ENCODE measurements at places on chromosomes 3 and 15. TPM values are rescaled to one million over a fixed set of nuclear protein-coding genes. Genes with fewer than 3 reads are reported as not detected.

The FAM43A gene
- 1.8 TPM for total RNA-seq

DNA sequence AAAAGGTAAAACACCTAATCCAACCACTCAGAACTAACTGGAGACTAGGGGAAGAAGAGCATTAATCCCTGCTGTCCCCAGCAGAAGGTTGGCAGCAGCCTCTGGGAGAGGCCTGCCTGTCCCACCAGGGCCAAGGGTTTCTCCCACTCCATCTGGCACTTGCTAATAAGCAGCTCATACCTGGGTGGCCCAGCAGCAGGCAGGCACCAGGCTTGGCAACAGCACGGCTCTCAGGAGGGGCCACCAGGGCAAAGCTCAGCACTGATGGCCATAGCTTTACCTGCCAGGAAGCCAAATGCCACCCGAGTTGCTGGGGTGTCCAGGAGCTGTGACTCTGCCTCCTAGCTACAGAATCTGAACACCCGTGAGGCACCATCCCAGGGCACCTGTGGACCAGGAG, 58.3 kb downstream of the BOC start:
- no peak for DNase-seq

The SLC9C1 gene
- total RNA-seq: not detected

- DNase-seq: no peak
These were observed 1.2 kb downstream of the RTP1 start for GRCh38 chr3:187198490-187198889.

GRCh38 chr3:171878461-171879225, 35.5 kb downstream of the TMEM212 start:
- DNase-seq: no peak

DNA sequence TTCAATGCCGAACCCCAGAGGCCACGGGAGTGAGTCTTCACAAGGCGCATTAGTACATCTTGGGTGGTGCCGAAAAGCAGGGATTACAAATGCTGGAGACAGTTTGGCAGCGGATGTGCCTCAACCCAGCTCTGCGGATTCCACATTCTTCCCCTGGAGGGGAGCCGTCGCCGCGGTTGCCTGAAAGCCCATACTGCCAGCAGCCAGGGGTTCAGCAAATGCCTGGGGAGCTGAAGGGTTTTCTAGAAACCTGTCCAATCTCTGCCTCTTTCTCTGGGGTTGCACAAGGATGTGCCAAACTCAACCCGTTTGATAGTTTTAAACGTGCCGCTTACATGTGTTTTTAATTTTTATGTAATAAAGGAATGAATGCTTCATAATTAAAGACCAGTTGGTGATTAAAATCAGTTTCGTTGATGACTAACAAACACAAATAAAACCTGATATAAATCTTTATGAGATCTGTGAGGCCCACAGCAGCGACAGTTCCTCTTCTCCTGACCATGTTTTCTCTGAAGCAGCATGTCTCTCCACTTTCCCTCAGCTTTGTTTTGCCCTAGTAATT, 74.6 kb upstream of the LEKR1 start:
- DNase-seq: peak; percentile 94

- DNase-seq: no peak
These were observed 121.3 kb upstream of the MNS1 start for GRCh38 chr15:56586206-56586605.

DNA sequence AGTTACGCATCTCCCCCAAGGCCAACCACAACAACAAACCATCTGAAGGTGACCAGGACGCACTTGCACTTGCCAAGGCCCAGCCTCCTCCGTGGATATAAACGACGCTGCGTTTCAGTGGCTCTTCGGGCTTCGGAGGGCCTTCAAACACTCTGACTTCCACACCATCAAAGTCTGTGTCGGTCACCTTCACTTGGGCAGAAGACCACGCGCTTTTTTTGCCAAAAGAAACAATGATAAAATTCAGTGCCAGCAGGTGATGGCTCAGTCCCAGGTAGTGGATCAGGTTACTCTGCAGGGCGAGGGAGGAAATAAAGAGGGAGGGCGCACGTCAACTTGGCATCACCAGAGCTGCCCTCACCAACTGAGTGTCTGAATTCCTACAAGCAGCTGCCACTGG, 63.0 kb downstream of the NCEH1 start:
- DNase-seq: no peak

GRCh38 chr3:67490658-67491057, 163.8 kb downstream of the SUCLG2 start:
- no peak for DNase-seq

DNA sequence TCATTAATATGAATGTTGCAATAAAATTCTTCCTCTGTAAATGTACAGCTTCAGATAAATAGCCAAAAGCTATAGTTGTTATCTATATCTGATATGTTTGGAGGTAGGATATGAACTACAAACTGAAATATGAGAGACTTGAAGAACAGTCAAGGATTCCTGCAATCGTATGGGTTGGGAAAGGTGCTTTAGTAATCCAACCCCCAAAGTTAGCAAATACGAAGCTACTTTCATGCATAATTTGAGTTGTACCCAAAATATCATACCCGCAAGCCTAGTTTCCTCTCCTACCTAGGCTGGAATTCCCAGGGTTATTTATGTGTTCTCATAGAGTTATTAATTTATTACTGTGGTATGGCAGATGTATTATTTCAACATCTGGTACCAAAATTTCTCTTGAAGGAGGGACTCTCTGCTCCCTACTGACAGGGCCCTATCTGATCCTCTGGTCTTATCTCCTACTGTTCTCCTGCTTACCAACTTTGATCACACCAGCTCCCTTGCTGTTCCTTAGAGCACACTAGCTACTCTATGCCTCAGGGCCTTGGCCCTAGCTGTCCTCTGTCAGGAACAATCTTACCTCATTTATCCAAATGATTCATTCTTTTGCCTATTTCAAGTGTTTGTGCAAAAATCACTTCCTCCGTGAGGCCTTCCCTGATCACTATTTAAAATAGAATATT, 140.4 kb upstream of the CCDC54 start:
- no peak for DNase-seq

The HTR3E gene
- total RNA-seq: not detected

The CHRNA3 gene
- not detected for total RNA-seq

The TMCO5A gene
- not detected for total RNA-seq
